Osteoblast (primary cell): ENCODE measurements at places on chromosomes 13 and 19. TPM values are rescaled to one million over a fixed set of nuclear protein-coding genes. Genes with fewer than 3 reads are reported as not detected.

Gene CLDND2
- not detected in 2 replicates for total RNA-seq

Gene OR7A5
- total RNA-seq: not detected in 2 replicates

Gene TMEM59L
- 0.36 and 2.1 TPM in 2 replicates for total RNA-seq

Gene CYP4F11
- total RNA-seq: not detected in 2 replicates

Gene HAUS5
- 3.2 and 4.7 TPM in 2 replicates for total RNA-seq

Gene CYP2A6
- not detected in 2 replicates for total RNA-seq

Gene ZNF582
- total RNA-seq: 2.2 and 3.2 TPM in 2 replicates

Gene CYP4F12
- not detected in 2 replicates for total RNA-seq

Gene FGF21
- total RNA-seq: not detected in 2 replicates

Gene TPTE2
- not detected in 2 replicates for total RNA-seq

Gene PLK5
- total RNA-seq: under 0.01 TPM in 1 of 2 replicates, not detected in the other

Gene ZNF486
- total RNA-seq: 7.2 and 8.5 TPM in 2 replicates

Gene ZNF776
- 15.9 and 16.3 TPM in 2 replicates for total RNA-seq

Gene SLITRK1
- not detected in 2 replicates for total RNA-seq

Gene ZNF730
- 0.72 and 1.2 TPM in 2 replicates for total RNA-seq

Gene C19orf85
- total RNA-seq: not detected in 2 replicates

Gene ZNF625
- total RNA-seq: 13.0 and 13.6 TPM in 2 replicates

Gene KIR3DL1
- total RNA-seq: not detected in 2 replicates

Gene S1PR2
- total RNA-seq: 9.4 and 14.1 TPM in 2 replicates

Gene GRIN2D
- total RNA-seq: under 0.01 TPM in 2 replicates

Gene LAIR1
- 0.29 and 0.36 TPM in 2 replicates for total RNA-seq

Gene ZNF723
- total RNA-seq: not detected in 2 replicates

Gene RASGRP4
- total RNA-seq: not detected in 2 replicates

Gene IZUMO4
- total RNA-seq: 0.36 and 2.4 TPM in 2 replicates

Gene MCF2L
- total RNA-seq: 6.5 TPM in 2 replicates

Gene EXOC3L2
- not detected in 2 replicates for total RNA-seq

Gene ZNF222
- total RNA-seq: 6.8 and 7.6 TPM in 2 replicates

Gene RBM26
- total RNA-seq: 32.7 and 35.5 TPM in 2 replicates

Gene CEACAM7
- total RNA-seq: not detected in 2 replicates

Gene CCDC61
- total RNA-seq: 3.6 and 5.9 TPM in 2 replicates

Gene TUBB4A
- not detected in 2 replicates for total RNA-seq

Gene FFAR3
- not detected in 2 replicates for total RNA-seq

Gene ZNF229
- 9.4 and 11.8 TPM in 2 replicates for total RNA-seq

Gene MIDN
- 14.4 and 19.9 TPM in 2 replicates for total RNA-seq

Gene TMEM255B
- total RNA-seq: 1.8 and 2.9 TPM in 2 replicates

Gene RFX2
- 3.8 and 6.2 TPM in 2 replicates for total RNA-seq

Gene PSG2
- total RNA-seq: 0.29 TPM in 1 of 2 replicates, not detected in the other

Gene CEACAM21
- total RNA-seq: not detected in 2 replicates

Gene LSM7
- total RNA-seq: 46.9 and 57.9 TPM in 2 replicates

Gene POLR2E
- 70.2 and 74.0 TPM in 2 replicates for total RNA-seq

Gene GARIN5A
- 0.29 and 0.36 TPM in 2 replicates for total RNA-seq
